Right cardiac atrium (tissue), 5 donors: ENCODE measurements at places on chromosomes 7 and 10. TPM values are rescaled to one million over a fixed set of nuclear protein-coding genes. Genes with fewer than 3 reads are reported as not detected.

Gene CPA2
- not detected for total RNA-seq

Gene ANKRD7
- 2.4 TPM for total RNA-seq

Gene GIMAP4
- total RNA-seq = 44.8 TPM

Gene TBXAS1
- total RNA-seq = 9.1 TPM

Gene AFAP1L2
- total RNA-seq = 6.6 TPM

Gene BBIP1
- 27.8 TPM for total RNA-seq

Gene MSMB
- total RNA-seq = not detected

Gene BAG3
- total RNA-seq = 118 TPM

DNA sequence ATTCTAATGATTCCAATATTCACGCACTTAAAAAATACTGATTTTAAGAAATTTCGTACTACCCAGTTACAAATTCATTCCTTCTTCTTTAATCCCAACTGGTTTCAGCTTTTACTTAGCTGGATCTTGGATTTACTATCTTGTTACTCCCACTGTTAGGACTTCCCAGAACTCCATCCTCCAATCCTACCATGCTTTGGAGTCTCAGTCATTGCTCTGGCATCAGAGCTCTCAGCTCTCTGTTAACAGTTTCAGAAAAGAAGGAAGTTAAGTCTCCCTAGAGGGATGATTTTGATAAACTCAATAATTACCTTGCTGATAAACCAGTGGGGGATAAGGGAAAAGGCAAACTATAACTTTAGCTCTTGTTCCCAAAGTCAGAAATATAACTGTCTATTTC is 9.5 kb downstream of the PPA1 start:
- DNase-seq = no peak

- DNase-seq = no peak
These were observed 1.8 kb downstream of the PRKCQ start for GRCh38 chr10:6578251-6578771.

GRCh38 chr7:90603346-90603745 is 7.2 kb downstream of the CDK14 start:
- DNase-seq = no peak

- DNase-seq = no peak
These were observed 17.6 kb upstream of the CRHR2 start for GRCh38 chr7:30699706-30700495.
